Panc1 (cell line): ENCODE measurements at places on chromosomes 1 and 21. TPM values are rescaled to one million over a fixed set of nuclear protein-coding genes. Genes with fewer than 3 reads are reported as not detected.

RAB7B gene
- total RNA-seq: 0.05 TPM

TAS1R3 gene
- total RNA-seq: 0.31 TPM

IL12RB2 gene
- total RNA-seq: 0.26 TPM

ATP1B1 gene
- total RNA-seq: 118 TPM

PLA2G2C gene
- total RNA-seq: not detected

C1orf115 gene
- 3.9 TPM for total RNA-seq

GJA4 gene
- total RNA-seq: not detected

IL24 gene
- not detected for total RNA-seq

DNASE2B gene
- total RNA-seq: not detected

NOTCH2NLA gene
- 30.0 TPM for total RNA-seq

SPATA17 gene
- total RNA-seq: 0.51 TPM

HES5 gene
- not detected for total RNA-seq

RRAGC gene
- total RNA-seq: 44.3 TPM

PDE4B gene
- 0.26 TPM for total RNA-seq

SORT1 gene
- 25.1 TPM for total RNA-seq

IL10 gene
- not detected for total RNA-seq

CSF3R gene
- 0.31 TPM for total RNA-seq

DYRK3 gene
- total RNA-seq: 12.0 TPM

SPRR3 gene
- total RNA-seq: not detected

GRIK1 gene
- total RNA-seq: not detected
